Inflammatory macrophage treated with lipopolysaccharide for 1 hour (primary cell): ENCODE measurements at places on chromosomes 13 and 19.

- peak; percentile 91 for DNase-seq
These were observed 61.1 kb upstream of the FAM216B start for GRCh38 chr13:42720113-42720857.

- DNase-seq = peak; percentile 81
These were observed 1.5 kb downstream of the RGCC start for GRCh38 chr13:41458761-41459431.

DNA sequence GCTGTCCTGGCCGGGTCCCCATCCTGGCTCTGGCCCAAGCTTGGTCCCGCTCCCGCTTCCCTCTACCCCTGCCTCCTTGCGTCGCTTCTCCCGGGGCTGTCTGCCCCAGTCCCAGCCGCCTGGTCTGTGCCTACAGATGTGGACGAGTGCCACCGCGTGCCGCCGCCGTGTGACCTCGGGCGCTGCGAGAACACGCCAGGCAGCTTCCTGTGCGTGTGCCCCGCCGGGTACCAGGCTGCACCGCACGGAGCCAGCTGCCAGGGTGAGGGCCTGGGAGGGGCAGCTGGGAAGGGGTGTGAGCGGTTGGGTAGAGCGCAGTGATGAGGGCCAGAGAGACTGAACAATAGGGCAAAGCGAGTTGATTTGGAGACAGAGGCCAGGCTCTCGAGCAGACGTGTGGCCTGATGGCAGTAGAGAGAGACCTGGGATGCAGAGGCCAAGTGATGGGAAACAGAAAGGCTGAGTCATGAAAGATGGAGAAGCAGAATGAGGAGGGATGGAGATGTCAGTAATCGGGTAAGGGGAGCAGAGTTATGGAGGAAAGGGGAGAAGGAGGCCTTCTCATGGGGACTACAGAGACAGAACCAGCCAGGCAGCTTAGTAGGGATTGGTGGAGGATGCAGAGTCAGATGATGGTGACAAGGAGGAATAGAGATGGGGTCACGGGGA lies 9.4 kb downstream of the LTBP4 start:
- no peak for DNase-seq

DNA sequence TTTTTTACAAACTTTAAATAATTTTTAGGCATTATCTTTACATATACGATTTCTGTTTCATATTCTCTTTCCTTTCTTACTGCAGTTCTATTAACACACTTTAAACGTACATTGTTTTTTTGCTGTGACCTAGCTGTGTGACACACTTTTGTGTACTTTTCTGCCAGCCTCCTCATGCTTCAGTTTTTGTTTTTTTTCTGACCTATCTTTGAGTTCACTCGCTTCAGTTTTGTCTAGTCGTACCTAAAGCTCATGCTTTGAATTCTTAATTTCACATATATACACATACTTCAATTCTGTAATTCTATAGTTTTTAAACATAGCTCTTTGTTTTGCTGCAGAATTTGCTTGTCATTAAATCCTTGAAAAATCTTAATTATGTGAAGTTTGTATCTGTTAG lies 150.4 kb downstream of the PDS5B start:
- DNase-seq = no peak

DNA sequence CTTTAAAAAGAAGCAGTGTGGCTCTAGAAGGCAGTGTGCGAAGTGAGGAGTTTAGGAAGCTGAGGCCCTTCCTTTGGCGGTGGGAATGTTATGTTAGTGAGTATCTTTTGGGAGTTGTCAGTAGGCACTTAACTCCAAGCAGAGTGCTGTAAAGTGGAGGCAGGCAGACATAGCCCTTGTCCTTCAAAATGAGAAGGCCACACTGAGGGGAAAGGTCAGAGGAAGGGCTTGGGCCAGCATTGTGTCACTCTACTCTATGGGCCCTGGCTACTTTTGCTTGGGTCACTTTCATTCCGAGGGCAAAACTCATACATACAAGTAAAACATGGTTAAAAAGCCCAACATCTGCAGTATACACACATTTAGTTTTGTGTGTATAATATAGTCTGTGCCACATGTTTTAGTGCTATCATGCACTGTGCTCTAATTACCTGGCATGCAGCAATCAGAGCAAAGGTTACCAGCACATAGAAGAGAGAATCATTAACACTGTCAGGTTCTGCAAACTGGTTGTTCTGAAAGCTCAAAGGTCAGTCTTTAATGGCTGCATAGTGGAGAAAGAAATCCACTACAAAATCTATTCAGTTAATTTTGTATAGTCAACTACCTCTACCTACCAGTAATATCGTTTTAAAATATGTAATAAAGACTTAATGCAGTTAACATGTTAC lies 64.4 kb downstream of the WASF3 start:
- no peak for DNase-seq

GRCh38 chr19:11465600-11465999 lies 15.2 kb downstream of the ELAVL3 start:
- DNase-seq = no peak

GRCh38 chr19:43433358-43433673 lies 18.6 kb downstream of the TEX101 start:
- no peak for DNase-seq

- DNase-seq = no peak
These were observed 397.5 kb downstream of the DIAPH3 start for GRCh38 chr13:59766236-59766635.

GRCh38 chr19:51808333-51808986 lies 13.5 kb downstream of the FPR3 start:
- no peak for DNase-seq

DNA sequence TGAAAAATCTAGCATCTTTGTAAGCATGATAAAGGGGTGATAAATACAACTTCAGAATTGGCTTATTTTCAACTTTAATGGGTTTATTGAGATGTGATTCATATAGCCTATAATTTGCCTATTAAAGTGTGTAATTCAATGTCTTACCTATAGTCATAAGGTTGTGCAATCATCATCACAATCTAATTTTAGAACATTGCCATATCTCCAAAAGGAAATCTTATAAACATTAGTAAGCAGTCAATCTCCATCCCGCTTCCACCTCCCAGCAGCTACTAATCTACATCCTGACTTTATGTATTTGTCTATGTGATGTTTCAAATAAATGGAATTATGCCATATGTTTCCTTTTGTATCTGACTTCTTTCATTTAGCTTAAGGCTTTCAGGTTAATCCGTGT lies 145.2 kb upstream of the KLHL1 start:
- DNase-seq = no peak

DNA sequence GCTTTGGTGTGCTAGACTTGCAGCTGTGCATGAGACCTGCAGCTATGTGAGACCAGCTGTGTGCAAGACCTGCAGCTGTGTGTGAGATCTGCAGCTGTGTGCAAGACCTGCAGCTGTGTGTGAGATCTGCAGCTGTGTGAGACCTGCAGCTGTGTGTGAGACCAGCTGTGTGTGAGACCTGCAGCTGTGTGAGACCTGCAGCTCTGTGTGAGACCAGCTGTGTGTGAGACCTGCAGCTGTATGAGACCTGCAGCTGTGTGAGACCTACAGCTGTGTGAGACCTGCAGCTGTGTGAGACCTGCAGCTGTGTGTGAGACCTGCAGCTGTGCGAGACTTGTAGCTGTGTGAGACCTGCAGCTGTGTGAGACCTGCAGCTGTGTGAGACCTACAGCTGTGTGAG lies 6.7 kb upstream of the DCUN1D2 start:
- no peak for DNase-seq

- no peak for DNase-seq
These were observed 751 bp downstream of the ZNF584 start for GRCh38 chr19:58409010-58409790.

- DNase-seq = no peak
These were observed 1863.5 kb upstream of the PCDH20 start for GRCh38 chr13:63279136-63279535.

DNA sequence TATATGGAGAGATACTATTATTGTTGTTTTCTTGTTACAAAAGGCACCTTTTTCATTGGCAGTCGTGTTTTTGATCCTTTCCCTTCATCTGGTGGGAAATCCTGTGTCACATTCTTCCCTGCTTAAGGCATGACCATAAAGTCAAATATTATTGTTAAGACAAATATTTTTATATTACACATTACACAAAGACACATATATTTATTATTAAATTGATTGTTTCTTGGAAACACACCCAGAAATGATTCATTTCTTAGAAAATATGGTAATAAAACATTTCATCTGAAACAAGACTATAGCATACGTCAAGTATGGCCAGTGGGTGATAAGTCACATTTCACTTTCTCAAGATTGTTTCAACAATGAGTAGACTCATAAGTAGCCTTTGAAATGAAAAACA lies 77.3 kb downstream of the KCTD12 start:
- DNase-seq = no peak

GRCh38 chr19:8462571-8462970 lies 17.8 kb downstream of the HNRNPM start:
- DNase-seq = no peak

DNA sequence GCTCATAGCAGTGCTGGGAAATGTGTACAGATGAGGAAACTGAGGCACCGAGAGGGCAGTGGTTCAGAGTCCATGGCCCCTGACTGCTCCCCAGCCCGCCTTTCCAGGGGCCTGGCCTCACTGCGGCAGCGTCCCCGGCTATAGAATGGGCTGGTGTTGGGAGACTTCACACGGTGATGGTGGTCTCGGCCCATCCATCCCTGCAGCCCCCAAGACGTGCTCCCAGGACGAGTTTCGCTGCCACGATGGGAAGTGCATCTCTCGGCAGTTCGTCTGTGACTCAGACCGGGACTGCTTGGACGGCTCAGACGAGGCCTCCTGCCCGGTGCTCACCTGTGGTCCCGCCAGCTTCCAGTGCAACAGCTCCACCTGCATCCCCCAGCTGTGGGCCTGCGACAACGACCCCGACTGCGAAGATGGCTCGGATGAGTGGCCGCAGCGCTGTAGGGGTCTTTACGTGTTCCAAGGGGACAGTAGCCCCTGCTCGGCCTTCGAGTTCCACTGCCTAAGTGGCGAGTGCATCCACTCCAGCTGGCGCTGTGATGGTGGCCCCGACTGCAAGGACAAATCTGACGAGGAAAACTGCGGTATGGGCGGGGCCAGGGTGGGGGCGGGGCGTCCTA lies 15.9 kb downstream of the LDLR start:
- no peak for DNase-seq

DNA sequence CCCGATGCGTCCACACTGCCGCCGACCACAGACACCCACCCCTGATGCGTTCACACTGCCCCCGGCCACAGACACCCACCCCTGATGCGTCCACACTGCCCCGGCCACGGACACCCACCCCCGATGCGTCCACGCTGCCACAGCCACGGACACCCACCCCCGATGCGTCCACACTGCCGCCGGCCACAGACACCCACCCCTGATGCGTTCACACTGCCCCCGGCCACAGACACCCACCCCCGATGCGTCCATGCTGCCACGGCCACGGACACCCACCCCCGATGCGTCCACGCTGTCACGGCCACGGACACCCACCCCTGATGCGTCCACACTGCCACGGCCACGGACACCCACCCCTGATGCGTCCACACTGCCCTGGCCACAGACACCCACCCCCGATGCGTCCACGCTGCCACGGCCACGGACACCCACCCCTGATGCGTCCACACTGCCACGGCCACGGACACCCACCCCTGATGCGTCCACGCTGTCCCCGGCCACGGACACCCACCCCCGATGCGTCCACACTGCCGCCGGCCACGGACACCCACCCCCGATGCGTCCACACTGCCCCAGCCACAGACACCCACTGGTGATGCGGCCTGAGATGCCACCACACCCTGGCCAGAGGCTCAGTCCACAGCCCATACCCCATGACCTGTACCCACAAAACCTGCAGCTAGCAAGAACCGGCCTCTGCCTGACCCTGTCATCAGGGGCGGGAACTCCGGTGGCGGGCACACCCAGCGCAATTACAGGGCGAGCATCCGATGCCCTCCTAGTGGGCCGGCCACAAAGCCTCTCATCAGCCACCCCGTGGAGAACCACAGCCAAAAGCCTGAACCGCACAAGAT lies 28.4 kb downstream of the RASA3 start:
- no peak for DNase-seq

DNA sequence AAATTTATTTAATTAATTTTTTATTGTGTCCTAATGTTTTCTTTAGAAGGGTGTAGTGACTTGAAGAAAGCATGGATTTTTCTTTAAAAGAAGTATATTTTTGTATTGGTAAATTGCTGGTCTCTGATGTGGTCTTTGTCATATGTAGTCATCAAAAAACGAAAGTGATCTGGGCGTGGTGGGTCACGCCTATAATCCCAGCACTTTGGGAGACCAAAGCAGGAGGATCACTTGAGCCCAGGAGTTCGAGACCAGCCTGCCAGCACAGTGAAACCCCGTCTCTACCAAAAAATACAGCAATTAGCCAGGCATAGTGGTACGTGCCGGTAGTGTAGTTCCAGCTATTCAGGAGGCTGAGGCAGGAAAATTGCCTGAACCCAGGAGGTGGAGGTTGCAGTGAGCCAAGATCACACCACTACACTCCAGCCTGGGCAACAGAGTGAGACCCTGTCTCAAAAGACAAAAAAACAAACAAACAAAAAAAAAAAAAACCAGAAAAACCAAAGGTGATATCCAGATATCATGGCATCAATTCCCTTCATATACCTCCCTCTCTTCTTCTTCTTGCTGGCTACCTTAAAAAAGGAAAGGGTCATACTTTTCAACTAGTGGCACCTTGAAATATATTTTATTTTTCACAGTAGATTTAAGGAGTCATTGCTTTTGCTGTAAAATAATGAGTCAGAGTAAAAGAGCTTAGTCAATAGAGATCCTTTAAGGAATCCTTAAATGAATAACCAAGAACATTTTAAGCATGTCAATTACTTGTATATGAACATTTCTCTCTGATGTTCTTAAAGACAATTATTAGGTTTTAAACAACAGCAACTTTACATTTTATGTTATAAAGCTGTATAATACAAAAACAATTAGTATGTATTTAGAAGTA lies 19.9 kb downstream of the KCTD4 start:
- no peak for DNase-seq

GRCh38 chr19:18290302-18291018 lies 9.0 kb upstream of the JUND start:
- DNase-seq = peak; percentile 83

GRCh38 chr13:44989941-44990340 lies 603 bp downstream of the GPALPP1 start:
- DNase-seq = no peak

- DNase-seq = no peak
These were observed 56.6 kb upstream of the ANKRD10 start for GRCh38 chr13:110971486-110971885.

GRCh38 chr13:20016649-20017364 lies 58.3 kb downstream of the ZMYM2 start:
- DNase-seq = no peak

DNA sequence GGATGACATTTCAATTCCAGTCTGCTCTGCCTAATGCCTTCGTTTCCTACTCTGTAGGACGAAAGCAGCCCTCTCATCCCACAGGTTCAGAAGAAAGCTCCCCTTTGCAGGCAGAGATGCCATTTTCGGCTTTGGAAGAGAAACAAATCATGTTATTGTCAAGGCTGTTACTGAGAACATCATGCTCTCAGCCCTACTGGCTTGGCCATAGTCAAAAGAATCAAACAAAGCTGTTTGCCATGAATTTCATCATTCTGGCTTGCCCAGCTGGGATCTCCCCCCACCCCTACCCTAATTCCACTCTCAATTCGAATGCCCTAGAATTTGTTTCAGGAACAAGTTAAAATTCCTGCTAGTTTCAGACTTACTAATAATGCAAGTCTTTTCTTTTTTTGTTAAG lies 162.3 kb upstream of the SERP2 start:
- DNase-seq = no peak
